Activated T-cell treated with anti-CD3 and anti-CD28 coated beads, Interleukin-2, amount 50 U/mL, for 72 hours (primary cell): ENCODE measurements at places on chromosomes 16 and 17. TPM values are rescaled to one million over a fixed set of nuclear protein-coding genes. Genes with fewer than 3 reads are reported as not detected.
A peak's percentile ranks its signal among the peaks of the same experiment; 100 is the strongest.

Gene CHRNE
- 0.60 TPM for total RNA-seq

- no peaks in the 10 kb centered on the region for H3K4me1 ChIP-seq
- H3K36me3 ChIP-seq, result peaks cover 11% of the 10 kb centered on the region
- H3K4me3 ChIP-seq, result no peak overlapping the region
- H3K27ac ChIP-seq, result no peak overlapping the region
- H3K27me3 ChIP-seq, result no peaks in the 10 kb centered on the region
Measured at GRCh38 chr17:81564778-81565177, 12.6 kb upstream of the FAAP100 start.

DNA sequence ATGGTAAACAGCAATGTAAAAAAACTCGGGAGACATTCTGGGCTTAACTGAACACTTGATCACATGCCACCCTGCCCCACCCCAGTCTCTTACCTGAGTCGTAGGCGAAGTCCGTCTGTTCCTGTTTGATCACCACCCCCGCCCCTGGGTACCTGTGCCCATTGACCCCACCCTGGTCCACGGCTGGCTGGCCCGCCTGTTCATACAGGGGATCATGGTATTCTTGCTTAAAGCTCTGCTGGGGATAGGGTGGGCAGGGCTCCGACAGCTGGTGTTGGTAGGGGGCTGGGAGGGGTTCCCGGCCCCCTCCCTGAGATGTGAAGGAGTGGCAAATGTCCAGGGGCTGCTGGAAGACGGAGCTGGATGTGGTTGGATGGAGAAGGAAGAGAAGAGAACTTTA is 13.6 kb downstream of the ETV4 start:
- no peak overlapping the region for H3K27ac ChIP-seq
- peaks cover 10% of the 10 kb centered on the region for H3K4me1 ChIP-seq
- no peak overlapping the region for H3K4me3 ChIP-seq
- DNase-seq, result no peak
- H3K27me3 ChIP-seq, result no peaks in the 10 kb centered on the region
- no peaks in the 10 kb centered on the region for H3K36me3 ChIP-seq

DNA sequence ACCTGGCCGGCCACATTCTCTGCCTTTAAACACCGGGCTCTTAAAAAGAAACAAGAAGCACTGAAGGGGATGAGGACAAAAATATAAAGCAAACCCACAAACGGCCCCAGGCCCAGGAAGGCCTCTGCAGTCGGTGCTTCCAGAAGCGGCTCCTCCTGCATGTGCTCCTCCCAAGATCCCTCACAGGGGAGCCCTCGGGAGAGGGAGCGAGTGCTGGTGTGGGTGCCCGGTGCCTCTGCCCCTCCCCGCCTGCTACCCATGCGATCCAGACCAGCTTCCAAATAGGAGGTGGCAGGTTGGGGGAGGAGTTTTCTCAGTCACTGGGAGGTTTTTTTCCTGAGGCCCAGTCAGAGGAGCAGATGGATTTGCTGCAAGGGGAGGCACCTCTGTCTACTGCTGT is 15.8 kb downstream of the KDM8 start:
- no peak for DNase-seq
- H3K4me3 ChIP-seq, result no peak overlapping the region
- peak overlapping the region; percentile 28 for H3K27ac ChIP-seq
- H3K27me3 ChIP-seq, result no peaks in the 10 kb centered on the region
- peaks cover 8% of the 10 kb centered on the region for H3K36me3 ChIP-seq

Gene WFIKKN1
- total RNA-seq, result 0.49 TPM

DNA sequence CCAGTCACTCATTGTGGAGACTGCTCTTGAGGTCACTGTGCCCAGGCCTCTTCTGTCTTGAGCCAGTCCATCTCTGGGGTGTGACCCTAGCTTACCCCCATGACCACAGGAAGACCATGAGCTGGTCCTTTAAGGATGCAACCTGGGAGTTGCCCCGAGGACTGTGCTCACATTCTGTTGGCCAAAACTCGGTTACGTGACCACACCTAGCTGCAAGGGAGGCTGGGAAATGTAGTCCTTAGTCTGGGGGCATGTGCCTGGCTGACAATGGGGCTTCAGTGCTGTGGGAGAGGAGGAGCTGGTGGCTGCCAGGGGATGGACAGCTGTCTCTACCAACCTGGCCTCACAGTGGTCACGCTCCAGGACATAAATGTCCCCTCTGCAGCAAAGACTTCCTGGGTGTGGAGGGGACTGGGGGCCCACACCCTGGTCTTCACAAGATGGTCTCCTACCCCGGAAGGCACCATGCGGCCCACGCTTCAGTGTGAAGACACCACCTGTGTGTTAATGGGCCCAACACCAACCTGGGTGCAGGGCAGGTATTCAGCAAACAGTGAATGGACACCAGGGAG is 55.4 kb downstream of the JPH3 start:
- H3K36me3 ChIP-seq, result no peaks in the 10 kb centered on the region
- DNase-seq, result no peak
- H3K4me3 ChIP-seq, result no peak overlapping the region
- H3K27ac ChIP-seq, result no peak overlapping the region
- no peaks in the 10 kb centered on the region for H3K27me3 ChIP-seq

GRCh38 chr17:37605813-37606505 is 3.3 kb downstream of the SYNRG start:
- H3K27me3 ChIP-seq, result no peaks in the 10 kb centered on the region
- peak overlapping the region; percentile 97 for H3K27ac ChIP-seq
- DNase-seq, result peak; percentile 56
- H3K36me3 ChIP-seq, result peaks cover 6% of the 10 kb centered on the region
- H3K4me1 ChIP-seq, result peaks cover 66% of the 10 kb centered on the region
- peak overlapping the region; percentile 96 for H3K4me3 ChIP-seq

Gene G6PC1
- total RNA-seq, result not detected
